SJSA1 (cell line): ENCODE measurements at places on chromosomes 16 and 17. TPM values are rescaled to one million over a fixed set of nuclear protein-coding genes. Genes with fewer than 3 reads are reported as not detected.
A peak's percentile ranks its signal among the peaks of the same experiment; 100 is the strongest.

- no peak for DNase-seq
Observed at GRCh38 chr17:1746975-1747543, 4.4 kb downstream of the SERPINF2 start.

- no peak for DNase-seq
Observed at GRCh38 chr16:4306470-4307214, 9.2 kb upstream of the GLIS2 start.

- DNase-seq = peak; percentile 95
Observed at GRCh38 chr16:81600275-81600674, 155.7 kb downstream of the CMIP start.

DNA sequence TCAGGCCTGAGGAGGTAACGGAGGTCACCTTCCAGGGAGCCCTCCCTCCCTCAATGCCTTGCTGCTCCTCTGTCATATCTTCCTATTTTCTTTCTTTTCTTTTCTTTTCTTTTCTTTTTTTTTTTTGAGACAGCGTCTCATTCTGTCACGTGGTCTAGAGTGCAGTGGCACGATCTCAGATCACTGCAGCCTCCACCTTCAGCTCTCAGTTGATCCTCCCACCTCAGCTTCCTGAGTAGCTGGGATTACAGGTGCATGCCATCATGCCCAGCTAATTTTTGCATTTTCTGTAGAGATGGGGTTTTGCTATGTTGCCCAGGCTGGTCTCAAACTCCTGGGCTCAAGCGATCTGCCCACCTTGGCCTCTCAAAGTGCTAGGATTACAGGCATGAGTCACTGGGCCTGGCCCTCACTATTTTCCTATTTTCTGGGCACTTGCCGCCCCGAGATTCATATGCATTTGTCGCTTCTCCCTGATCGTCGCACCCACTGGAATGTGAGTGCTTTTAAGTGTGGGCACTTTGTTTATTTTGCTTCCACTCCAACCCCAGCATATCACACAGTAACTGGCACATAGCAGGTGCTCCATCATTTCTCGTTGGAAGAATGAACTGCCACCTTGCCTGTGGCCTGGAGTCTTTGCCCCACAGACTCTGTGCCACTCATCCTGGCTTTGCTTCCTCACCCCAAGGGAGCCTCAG lies 31.7 kb downstream of the CPNE2 start:
- DNase-seq = no peak

GRCh38 chr16:65123396-65124211 lies 1.7 kb upstream of the CDH11 start:
- peak; percentile 53 for DNase-seq

DNA sequence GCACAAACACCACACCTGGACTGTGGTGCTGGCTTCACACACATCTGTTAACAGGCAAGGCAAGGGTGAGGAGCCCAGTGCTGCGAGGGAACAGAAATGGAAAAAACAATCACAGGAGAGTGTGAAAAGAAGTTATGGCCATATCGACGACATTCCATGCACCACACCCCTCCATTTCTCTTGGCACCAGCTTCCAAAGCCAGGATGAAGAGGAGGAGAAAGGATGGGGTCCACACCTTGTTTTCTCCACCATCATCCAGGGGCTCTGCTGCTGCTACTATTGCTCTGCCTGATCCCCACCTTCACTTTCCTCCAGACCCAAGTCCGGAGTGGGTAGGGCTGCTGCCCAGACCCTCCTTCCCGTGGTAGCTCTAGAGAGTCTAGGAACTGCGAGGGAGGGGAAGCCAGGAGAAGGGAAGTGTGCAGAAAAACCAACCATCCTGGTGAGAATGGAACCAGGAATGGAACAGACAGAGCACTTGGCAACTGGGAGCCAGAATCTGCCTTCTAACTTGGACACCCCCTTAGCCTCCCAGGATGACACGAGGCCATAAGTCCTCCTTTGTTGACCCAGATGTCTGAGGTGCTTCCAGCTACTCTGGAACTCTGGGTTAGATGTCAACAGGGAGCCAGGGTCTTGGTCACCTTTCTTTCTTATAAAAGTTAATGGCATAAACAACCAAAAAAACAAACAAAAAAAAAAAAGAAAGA lies 1.2 kb upstream of the PROCA1 start:
- no peak for DNase-seq

DNA sequence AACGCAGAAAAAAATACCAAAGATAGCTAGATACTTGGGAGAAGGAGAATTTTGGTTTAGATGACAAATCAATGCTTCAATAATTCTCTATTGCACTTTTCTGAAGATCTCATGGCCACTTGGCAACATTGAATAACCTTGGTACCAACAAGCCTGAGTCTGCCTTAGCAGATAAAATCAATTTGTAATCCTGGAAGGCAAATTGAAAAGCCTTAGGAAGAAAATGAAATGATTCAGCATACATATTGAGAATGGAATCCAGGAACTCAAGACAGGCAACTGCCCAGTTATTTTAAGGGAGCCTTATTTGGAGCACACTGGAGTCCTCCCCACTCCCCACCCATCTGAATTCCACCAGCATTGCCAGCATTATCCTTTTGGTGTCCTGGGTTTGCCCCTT lies 109.3 kb upstream of the SOX9 start:
- no peak for DNase-seq

GRCh38 chr17:47388825-47389224 lies 65.1 kb downstream of the EFCAB13 start:
- no peak for DNase-seq

DNA sequence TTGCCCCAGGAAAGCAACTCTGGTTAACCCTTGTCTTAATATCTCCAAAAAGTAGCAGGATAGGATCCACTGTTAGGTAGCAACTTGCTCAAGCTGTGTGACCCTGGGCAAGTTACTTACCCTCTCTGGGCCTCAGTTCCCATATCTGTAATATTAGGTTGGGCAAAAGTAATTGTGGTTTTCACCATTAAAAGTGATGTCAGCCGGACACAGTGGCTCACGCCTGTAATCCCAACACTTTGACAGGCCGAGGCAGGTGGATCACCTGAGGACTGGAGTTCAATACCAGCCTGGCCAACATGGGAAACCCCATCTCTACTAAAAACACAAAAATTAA lies 179.3 kb downstream of the FOXL1 start:
- no peak for DNase-seq

DNA sequence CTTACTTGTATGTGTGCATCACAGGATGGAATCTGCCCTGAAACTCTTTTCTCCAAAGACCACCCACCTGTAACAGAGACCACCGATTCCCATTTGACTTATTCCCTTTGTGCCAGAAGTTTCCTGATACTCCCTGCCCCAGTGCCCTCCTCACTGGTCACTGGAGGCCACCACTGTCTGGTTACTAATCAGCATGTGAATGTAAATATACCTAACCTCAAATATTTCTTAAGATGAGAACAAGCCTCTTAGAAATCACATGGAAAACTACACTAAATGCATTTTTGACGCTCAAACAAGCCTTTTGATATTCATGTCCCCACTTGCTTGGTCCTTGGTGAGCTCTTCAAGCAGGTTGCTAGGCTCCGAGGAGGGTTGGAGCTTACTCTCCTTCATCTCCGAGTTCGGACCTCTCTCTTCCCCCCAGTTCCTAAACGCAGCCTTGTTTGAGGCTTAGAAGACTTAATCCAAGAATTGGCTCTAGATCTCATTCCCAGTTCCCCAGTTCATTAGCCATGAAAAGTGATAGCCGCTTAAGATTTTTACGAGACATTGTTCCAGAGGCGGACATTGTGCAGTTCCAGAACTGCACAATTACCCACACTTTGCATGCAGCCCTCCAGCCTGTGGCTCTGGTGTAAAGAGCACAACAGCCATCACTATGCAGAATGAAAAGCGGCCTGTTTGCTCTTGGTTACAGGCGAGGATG lies 579.2 kb upstream of the PSMD7 start:
- DNase-seq = no peak

GRCh38 chr17:62819511-62820221 lies 11.6 kb upstream of the MARCHF10 start:
- DNase-seq = peak; percentile 95

- no peak for DNase-seq
Observed at GRCh38 chr17:61150686-61151299, 248.8 kb upstream of the TBX2 start.

GRCh38 chr17:79983456-79983855 lies 52.2 kb downstream of the TBC1D16 start:
- DNase-seq = no peak

GRCh38 chr16:14111713-14112538 lies 40.8 kb downstream of the MRTFB start:
- no peak for DNase-seq

DNA sequence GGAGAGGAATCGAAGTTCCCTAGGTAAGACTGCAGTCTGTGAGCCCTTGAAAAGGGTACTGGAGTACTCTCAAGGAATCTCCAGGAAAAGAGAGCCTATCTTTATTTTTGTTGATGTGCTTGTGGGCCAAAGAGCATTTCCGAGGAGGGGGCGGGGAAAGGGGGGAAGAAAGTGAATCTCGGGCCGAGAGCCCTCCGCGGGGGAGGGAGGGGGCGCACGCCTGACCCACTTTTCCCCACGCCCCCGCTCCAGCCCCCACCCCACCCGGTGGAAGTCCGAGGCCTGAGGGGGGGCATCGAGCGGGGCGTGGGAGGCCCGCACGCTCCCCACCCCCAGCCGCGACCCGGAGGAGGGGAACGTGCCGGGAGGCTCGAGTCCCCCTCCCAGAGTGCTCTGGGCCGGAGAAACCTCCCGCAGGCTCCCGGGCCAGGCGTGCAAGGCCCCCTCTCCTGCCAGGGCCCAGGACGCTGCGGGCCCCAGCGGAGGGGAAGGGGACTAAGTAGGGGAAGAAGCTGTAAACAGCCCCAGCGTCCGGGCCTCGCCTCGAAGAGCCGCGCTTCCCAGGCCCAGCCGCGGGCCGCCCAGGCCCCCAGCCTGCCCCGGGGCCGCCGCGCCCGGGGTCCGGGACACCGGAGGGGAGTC lies 444 bp downstream of the HELZ start:
- peak; percentile 38 for DNase-seq

- DNase-seq = no peak
Observed at GRCh38 chr16:78227855-78228254, 128.4 kb downstream of the WWOX start.

DNA sequence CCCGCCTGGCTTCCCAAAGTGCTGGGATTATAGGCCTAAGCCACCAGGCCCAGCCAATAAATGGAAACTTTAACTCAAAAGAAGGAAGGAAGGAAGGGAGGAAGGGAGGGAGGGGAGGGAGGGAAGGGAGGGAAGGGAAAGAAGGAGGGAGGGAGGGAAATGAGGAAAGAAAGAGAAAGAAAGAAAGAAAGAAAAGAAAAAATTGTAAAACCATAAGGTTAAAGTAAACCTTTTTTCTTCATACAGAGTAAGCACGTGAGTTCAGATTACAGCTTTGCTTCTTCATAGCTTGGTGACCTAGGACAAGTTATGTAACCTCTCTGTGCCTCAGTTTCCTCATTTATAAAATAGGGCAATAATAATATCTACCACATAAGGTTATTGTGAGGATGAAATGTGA lies 26.0 kb downstream of the LRRC37B start:
- DNase-seq = no peak

- DNase-seq = no peak
Observed at GRCh38 chr17:76888661-76889060, 20.5 kb downstream of the MGAT5B start.

DNA sequence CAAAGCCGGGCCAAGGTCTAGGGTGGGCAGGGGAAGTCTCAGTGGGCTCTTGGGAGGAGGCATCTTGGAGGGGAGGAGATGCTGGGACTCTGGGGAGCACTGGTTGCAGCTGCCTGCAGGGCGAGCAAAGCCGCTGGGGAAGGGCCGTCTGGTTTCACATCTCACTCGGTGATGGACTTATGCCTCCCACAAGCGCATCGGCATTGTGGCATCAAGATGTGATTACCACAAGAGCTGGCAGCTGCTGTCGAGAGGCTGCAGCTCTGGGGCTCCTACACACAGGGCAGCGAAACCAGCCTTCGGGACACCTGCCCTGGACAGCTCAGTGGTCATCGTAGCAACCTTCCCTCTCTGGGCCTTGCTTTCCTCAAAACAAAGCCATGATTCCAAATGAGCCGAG lies 3.1 kb upstream of the KCNJ12 start:
- no peak for DNase-seq

- no peak for DNase-seq
Observed at GRCh38 chr16:85173146-85173980, 61.1 kb upstream of the CIBAR2 start.

DNA sequence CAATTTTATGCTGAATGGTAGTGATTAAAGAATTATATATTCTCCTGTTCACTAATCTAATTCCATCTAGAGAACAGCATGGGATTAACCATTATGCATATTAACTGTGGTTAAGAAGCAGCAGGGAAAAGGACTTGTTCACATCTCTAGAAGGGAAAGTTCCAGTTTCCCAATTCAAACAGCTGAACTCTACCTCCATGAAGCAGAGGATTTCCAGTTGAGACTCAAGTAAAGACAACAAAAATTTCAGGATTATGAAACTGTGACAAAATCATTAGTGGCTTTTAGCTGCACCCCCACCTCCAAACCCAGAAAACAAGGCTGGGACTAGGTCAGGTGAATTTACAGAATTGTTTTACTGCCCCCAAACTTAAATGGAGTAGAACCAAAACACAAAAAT lies 73.6 kb downstream of the USP32 start:
- no peak for DNase-seq

FOXO3B gene
- total RNA-seq = 2.5 and 4.0 TPM in 2 replicates

NPIPA8 gene
- total RNA-seq = 35.6 TPM in 1 of 2 replicates, not detected in the other

GLG1 gene
- 71.1 and 78.5 TPM in 2 replicates for total RNA-seq

CCDC200 gene
- total RNA-seq = not detected in 2 replicates

DNAH2 gene
- not detected in 2 replicates for total RNA-seq

CSF3 gene
- not detected in 2 replicates for total RNA-seq

FN3K gene
- total RNA-seq = 0.13 TPM in 1 of 2 replicates, not detected in the other

LRRC46 gene
- total RNA-seq = not detected in 2 replicates

ZNF205 gene
- 13.8 and 15.3 TPM in 2 replicates for total RNA-seq

CDH11 gene
- total RNA-seq = 107 and 113 TPM in 2 replicates
